ENCODE measurements at places on chromosomes 1 and 21.

DNA sequence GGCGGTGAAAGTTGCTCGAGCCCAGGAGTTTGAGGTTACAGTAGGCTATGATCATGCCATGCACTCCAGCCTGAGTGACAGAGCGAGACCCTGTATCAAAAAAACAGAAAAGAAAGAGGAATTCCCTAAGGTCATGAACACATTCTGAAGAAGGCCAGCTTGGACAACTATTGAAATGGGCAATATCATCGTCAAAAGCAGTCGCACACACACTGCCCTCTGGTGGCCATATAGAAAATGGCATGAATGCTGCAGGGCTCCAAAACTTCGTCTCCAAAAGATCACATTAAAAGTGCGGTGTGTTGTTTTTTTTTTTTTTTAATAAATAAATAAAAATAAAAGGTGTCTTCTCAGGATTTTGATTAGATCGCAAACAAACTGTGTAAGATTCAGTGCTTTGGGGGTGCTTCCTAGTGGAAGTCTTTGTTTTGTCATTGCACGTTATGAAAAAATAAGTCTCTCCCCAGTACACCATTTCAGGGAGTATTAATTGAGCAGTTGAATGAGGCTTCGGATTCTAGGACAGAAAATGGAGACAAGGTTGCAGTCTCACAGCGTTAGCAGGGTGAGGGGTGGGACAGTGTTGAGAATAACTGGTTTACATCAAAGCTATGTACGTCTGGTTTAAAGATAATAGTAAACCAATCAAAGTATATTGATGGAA lies 87.5 kb upstream of the FMN2 start:
- no peak for DNase-seq

GRCh38 chr1:76231320-76231719 lies 156.8 kb downstream of the ST6GALNAC3 start:
- no peak for DNase-seq

GRCh38 chr1:1163538-1164070 lies 10.1 kb upstream of the TTLL10 start:
- no peak for DNase-seq

- DNase-seq: no peak
Measured at GRCh38 chr1:20726932-20727745, 5.4 kb downstream of the SH2D5 start.

DNA sequence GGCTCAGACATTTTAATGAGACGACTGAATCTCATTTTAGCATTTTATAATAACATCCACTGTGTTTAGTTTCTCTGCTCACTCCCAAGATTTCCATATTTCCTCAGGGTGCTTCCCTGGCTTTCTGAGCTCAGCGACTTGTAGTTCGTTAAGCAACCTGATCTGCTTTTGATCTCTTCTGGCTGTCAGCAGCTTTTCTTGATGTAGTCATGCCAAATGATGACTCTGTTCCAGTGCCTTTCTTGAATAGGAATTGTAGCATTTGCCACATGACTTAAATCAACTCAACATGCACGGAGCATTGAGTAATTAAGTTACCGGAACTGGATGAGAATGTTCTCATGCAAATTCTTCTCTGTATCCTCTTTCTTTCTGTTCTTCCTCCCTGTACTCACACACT lies 246.1 kb downstream of the FMN2 start:
- DNase-seq: no peak

DNA sequence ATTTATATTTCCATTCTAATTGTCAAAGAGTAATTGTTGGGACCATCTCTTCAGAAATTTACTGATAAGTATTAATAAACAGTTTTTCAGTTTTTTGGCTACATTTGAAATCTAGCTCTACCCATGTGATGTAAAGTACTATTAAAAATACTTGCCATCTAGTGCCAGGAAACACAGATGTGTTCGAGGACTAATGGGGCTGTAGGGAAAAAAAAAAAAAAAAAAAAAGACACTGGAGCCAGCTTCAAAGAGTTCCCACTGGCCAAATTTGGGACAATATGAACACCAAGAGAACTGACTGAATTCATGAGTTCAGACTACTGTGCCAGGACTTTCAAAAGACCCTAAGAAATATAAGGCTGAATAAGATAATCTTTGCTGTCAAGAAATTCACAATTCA lies 65.2 kb upstream of the GFI1 start:
- DNase-seq: no peak

- DNase-seq: no peak
Measured at GRCh38 chr1:119330466-119331189, 38.0 kb upstream of the HAO2 start.

DNA sequence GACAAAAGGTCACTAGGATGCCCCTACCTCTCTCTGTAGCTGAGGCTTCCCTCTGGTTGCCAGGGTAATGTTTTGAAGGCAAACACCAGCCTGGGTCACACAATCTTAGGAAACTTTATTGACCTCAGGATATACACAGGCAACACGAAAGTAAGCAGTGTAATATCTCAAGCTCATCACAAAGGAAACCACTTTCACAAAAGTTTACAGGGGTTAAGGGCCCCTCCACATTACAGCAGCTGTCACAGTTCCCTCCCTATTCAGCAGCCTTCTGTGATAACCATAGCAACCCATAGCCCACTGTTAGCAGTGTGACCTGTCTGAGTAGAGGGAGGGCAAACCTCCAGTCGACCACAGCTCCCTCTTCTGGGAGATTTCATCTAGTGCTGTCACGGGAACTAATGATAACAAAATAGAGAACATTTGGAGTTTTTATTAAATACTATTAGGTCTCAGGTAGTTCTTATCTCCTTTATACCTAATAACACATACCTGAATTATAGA lies 149.8 kb downstream of the PTPRC start:
- DNase-seq: no peak

DNA sequence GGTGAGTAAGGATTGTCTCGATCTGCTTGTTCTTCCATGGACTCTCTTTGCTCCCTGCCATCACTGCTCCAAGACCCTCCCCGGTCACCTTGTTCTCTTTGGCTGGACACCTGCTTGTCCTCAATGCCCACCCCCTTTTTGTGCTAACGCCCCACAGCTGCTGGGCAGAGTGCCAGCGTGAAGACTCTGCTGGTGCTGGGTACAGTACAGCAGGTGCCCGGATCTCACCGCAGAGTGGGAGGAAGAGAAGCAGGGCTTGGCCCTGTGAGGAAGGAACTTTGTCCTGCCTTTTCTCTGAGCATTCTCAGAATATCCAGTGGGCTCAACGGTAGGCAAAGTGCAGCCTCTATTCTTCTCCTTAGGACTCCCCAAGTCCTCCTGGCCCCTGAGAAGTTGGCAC lies 90.1 kb downstream of the PLXNA2 start:
- no peak for DNase-seq

DNA sequence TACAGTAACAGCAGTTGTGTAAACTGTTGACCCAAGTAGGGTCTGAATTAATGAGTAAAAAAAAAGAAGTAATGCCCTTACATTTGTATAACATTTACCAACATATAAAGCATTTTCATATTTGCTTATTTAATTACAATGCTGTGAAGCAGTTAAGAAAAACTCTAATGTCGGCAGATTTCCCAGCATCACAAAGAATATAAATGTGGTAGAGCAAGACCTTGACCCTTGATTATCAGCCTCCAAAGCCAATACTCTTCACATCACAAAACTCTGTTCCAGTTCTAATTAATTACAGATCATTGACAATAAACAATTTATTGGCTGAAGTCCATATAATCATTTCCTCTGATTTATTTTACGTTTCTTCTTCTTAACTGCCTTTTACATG lies 130.2 kb downstream of the DUSP10 start:
- no peak for DNase-seq

DNA sequence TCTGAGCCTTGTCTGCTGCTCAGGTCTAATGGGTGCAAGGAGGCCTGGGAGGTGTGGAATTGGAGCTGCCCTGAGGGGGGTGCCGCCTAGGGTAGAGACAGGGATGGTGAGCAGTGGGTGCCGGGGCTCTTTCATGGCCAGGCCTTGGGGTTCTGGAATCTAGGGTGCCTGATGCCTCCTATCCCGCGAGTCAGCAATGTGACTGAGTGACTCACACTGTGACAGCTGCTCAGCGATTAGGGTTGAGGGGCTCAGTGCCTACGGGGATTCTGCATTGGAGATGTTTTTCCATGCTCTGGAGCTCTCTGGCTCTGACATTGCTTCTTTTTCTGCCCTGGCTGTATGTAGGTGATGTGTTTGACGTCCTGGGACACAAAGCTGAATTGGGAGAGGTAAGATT lies 16.8 kb downstream of the ATP8B2 start:
- DNase-seq: no peak

DNA sequence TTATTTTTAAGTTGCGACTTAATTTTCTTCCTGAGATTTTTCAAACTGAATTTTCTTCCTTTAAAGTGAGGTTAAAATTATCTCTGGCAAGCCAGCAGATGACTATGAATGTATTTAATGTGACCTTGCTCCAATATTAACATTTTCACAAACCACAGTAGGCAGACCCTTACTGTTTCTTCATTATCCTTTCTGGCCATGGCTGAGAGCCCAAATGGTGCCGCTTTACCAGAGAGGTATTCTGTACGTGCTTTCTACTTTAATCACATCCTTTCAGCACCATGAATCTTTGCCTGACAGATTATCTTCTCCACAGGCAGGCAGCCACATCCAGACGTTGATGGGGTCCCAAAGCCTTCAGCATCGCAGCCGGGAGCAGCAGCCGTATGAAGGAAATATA lies 129.6 kb downstream of the LRRC40 start:
- DNase-seq: no peak

Measured in SJSA1 (cell line).